ENCODE measurements at places on chromosomes 1 and 21.

DNA sequence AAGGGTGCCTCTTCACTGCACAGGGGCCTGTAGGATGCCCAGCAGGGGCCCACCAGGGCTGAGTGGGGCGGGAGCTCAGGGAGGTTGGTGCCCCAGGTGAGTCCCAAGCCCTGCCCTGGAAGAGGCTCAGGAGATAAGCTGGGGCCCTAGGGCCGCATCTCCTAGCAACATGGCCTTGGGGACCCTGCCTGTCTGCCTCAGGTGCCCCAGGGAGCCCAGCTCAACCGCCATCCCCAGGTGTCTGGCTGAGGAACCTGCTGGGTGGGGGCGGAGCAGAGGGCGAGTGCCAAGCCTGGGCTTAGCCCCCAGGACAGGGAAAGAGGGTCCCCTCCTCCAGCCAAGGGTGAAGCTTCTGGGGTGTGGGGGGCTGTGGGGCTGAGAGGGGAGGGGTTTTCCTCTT, 54.8 kb downstream of the FOXO6 start:
- DNase-seq: no peak

DNA sequence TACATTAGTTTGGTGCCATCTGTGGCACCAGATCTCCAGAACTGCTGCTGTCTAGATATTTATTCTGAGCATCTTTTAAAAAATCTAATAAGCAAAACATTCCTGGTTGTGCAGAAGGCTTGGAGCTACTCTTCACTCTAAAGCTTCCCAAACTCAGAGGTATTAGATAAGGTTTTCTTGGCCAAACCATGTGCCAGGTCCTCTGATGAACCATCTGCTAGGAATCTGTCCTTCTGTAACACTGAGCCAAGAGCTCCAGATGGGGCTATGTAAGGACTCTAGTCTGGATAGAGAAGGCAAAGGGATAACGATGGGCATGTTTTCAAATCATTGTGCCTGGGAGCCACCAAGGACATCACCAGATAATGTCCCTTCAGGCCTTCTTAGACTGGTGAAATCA, 410.6 kb downstream of the NTNG1 start:
- no peak for DNase-seq

DNA sequence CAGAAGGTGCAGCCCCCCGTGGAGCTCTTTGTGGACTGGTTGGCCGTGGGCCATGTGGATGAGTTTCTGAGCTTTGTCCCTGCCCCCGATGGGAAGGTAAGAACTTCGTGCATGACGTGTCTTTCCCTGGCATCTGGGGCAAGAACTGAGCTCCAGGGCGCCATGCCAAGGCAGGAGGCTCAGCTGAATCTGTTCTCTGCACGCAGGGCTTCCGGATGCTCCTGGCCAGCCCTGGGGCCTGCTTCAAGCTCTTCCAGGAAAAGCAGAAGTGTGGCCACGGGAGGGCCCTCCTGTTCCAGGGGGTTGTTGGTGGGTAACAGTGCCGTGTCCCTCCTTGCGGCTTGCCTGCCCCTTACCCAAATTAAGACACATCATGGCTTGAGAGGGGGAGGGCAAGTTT, 27.7 kb downstream of the PADI3 start:
- no peak for DNase-seq

GRCh38 chr1:10685196-10685807, 111.1 kb downstream of the CASZ1 start:
- no peak for DNase-seq

GRCh38 chr1:169338617-169339016, 29.0 kb downstream of the NME7 start:
- no peak for DNase-seq

DNA sequence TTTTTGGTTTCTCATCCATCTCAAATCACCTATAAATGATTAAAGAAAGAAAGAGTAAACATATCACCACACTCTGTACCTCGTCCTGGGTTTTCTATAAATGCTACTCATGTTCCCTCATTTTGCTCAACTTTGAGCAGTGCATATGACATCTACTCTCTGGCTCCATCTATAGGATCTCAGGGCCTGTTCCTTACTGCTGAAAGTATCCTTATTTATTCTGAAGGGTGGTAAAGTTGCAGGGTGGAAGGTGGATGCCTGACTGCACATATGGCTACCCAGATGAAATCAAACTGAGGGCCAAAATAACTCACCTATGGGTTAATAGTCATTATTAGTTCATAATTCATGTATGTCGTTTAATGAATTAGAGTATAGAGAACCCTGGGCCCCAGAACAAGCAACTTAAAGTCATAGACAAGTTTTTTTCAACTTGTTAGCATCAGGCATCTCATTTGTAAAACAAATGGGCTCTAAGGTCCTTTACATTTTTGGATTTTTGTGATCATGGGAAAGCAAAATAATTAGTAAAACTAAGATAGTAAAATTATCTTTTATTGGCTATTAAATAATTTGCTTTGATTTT, 46.5 kb downstream of the NCF2 start:
- DNase-seq: peak; percentile 74

- peak; percentile 10 for DNase-seq
Observed at GRCh38 chr1:91402023-91402422, 2.6 kb downstream of the HFM1 start.

DNA sequence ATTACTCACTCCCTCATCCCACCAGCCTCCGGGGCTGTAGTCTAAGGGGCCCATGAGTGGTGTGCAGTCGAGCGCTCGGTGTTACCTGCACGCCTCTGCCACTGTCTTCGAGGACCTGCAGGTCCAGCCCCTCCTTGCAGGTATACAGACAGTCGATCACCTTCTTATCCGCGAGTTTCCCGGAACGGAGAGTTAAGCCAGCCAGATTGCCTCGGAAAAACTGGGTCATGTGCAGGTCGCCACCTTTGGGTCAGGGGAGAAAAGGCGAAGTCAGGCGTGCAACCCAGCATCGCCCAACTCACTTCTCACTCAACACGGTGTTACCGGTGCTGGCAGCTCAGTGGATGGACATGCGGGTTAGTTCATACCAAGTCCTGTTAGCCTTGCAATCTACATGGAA, 84.3 kb downstream of the PIK3CD start:
- DNase-seq: no peak

GRCh38 chr21:44913425-44914175, 7.1 kb downstream of the ITGB2 start:
- no peak for DNase-seq

DNA sequence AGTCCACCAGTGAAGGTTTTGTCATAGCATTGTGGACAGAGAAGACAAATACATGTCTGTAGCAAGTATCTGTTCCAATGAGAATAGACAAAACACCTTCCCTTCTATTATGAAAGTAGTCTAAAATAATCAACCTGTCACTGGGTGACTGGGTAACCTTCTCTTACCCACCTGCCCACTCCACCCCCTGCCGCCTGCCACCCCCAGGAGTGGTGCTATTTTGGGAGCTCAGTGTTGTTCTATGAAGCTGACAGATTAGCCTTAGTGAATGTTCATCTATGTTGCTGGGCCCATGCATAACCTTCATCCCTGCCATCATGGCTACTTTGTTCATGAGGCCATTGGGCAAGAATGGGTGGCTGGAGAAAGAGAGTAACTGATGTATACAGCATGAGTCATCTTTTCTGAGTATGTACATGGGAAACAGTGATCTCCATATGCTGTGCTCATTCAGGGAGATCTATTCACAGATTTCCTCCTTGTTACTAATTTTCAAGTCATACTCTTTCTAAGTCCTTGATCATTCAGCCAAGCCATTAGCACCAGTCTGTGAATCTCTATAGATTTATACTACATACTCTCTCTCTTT, 24.8 kb downstream of the MARK1 start:
- no peak for DNase-seq

DNA sequence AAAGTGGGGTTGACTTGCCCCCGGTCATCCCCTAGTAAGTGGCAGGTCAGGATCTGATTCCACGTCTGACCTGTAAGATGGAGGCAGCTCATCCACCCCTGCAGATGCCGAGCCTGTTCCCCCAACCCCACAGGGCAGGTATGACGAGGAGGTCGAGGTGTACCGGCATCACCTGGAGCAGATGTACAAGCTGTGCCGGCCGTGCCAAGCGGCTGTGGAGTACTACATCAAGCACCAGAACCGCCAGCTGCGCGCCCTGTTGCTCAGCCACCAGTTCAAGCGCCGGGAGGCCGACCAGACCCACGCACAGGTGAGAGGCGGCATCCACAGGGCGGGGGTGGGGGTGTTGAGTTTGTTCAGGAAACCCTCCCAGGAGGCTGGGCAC, 9.6 kb downstream of the TMEM201 start:
- DNase-seq: no peak

DNA sequence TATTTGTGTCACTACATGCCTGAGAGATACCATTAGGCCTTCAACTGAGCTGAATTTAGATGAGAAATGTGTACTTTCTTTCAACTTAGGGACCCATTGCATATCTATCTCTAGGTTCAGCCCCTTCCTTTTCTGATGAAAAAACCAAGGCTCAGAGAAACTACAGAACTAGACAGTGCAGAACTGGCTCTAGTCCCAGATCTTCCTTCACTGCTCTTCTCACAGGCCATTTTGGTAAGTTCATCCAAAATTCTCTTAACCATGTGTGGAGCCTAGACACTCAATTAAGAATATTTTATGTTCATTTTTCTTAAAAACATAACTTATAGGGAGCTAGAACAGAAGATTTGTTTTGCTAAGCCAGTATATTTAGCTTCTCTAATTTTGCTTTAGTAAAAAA, 128.9 kb downstream of the ASTN1 start:
- no peak for DNase-seq

DNA sequence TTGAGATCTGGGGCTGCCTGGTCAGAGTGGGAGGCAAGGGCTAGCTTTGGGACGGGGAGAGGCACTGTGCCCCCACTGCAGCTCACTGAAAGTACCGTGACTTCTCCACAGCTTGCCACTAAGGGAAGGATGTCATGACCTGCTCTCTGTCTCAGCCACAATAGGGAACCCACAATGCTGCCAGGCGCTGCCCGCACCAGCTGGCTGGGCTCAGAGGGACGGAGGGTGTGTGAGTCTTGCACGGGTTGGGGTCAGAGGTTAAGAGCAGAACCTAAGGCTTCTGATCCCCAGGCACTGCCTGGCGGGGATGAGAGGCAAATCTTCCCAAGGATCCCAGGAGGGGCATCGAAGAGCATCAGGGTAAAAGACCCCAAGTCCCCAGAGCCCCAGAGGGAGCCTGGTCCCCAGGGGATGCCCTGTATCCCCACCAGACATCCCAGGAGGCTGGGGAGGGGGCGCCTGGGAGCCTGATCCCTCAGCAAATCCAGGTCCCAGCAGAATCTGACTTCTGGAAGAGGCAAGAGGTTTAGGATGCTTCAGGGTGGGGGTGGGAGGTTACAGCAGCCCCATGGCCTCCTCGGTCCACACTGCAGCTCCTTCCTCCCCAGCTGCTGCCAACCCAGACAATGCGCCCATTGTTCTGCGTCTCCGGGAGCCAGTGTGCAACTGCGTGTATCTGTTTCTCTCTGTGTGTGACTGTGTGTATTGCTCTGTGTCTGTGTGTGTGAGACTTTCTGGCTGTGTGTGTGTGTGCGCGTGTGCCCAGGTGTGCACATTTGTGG, 2.0 kb upstream of the MARCKSL1 start:
- DNase-seq: no peak

- DNase-seq: peak; percentile 45
Observed at GRCh38 chr1:115492880-115493279, 148.9 kb upstream of the VANGL1 start.

- DNase-seq: no peak
Observed at GRCh38 chr1:167371030-167371429, 147.3 kb downstream of the CD247 start.

GRCh38 chr1:209549443-209550205, 33.9 kb upstream of the CAMK1G start:
- no peak for DNase-seq

DNA sequence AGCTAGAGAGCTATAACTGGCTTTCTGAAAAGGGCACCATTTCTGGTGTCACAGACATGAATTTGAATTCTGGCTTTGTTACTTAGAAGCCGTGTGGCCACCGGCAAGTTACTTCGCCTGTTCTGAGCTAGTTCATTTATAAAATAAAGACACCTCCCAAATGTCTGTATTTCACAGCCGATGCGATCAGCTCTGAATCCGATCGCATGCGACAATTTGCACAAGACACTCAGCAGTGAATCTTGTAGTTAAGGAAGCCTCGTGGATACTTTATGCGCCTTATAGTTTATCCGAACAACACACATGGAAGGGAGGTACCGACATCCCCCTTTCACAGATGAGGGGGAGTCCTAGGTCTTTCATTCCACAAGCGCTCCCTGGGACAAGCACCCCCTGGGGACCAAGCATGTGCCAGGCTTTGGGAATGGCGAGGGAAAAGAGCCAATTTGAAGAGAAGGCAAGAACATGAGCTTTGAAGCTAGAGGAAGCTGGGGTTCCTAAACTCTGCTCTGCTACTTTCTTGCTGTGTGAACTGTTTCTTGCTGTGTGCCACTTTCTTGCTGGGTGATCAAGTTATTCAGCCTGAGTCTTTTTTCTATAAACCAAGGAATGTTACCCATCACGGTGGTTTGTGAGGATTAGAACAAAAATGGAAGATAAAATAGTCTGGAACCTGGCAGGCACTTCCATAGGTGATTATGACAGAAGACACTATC, 3.9 kb downstream of the ID3 start:
- DNase-seq: peak; percentile 79

GRCh38 chr1:118461154-118461553, 276.1 kb upstream of the SPAG17 start:
- no peak for DNase-seq

- no peak for DNase-seq
Observed at GRCh38 chr1:211259638-211260126, 516 bp downstream of the RCOR3 start.

- no peak for DNase-seq
Observed at GRCh38 chr1:236027104-236027503, 37.8 kb downstream of the NID1 start.

- DNase-seq: peak; percentile 34
Observed at GRCh38 chr1:167713330-167714081, 8.3 kb upstream of the MPZL1 start.

GRCh38 chr21:42313501-42313969, 1.7 kb downstream of the TFF3 start:
- DNase-seq: no peak

- DNase-seq: peak; percentile 91
Observed at GRCh38 chr1:33343539-33343938, 22.6 kb upstream of the A3GALT2 start.

All from fibroblast of villous mesenchyme (primary cell).